ENCODE measurements at places on chromosomes 11 and 22. TPM values are rescaled to one million over a fixed set of nuclear protein-coding genes. Genes with fewer than 3 reads are reported as not detected.

BARX2 gene
- 0.51 TPM for polyA plus RNA-seq

APOBEC3C gene
- polyA plus RNA-seq, result 22.3 TPM

GSTT2B gene
- polyA plus RNA-seq, result 8.0 TPM

BTBD18 gene
- 0.48 TPM for polyA plus RNA-seq

RFPL2 gene
- polyA plus RNA-seq, result not detected

C22orf31 gene
- 1.1 TPM for polyA plus RNA-seq

SYT13 gene
- 3.9 TPM for polyA plus RNA-seq

SLC22A12 gene
- polyA plus RNA-seq, result not detected

RHOD gene
- polyA plus RNA-seq, result 9.6 TPM

CCDC34 gene
- polyA plus RNA-seq, result 23.4 TPM

MYRF gene
- 30.1 TPM for polyA plus RNA-seq

ANKRD42 gene
- polyA plus RNA-seq, result 17.2 TPM

DNA sequence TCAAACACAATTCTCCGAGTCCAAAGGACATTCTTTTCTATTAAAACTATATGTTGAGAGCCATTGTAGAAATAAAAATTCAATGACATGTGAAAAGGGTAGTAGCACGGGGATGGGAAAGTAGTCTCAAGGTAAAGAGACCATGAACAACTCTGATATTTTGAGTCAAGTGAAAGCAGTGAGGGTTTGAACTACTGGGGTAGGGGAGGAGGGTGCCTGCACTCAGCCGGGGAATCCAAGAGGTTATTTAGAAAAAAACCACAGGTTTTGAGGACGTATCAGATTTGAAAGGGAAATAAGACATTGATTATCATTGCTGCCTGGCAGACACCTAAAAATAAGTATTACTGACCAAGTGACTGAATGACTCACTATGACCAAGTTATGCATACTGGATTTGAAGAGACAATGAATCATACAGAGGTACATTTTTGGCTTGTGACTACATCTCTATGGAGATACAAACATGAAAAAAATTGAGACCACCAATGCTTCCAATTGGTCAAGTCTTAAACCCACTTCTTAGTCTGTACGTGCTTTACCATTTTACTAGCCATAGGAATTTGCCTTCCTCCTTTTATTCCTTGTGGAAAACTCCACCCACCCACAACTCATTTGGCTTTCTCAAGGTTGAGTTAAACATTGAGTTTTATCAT, 2.2 kb upstream of the OR52H1 start:
- DNase-seq, result no peak

DNA sequence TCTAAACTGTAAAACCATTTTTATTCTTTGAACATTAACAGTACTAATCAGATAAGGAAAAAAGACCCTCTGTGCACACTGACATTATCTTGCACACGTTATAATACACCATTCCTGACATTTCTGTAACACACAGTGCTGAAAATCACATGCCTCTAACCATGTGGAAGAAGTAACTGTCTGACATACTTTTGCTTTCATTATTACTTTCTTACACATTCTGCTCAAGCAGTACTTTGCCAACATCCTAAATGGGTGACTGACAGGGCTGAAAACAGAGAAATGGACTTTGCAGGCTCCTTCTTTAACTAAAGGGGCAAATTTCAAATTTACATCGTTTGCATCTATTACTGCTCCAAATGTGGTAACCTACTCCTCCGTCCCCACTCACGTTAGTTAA, 22.8 kb upstream of the TP53AIP1 start:
- DNase-seq, result no peak

DNA sequence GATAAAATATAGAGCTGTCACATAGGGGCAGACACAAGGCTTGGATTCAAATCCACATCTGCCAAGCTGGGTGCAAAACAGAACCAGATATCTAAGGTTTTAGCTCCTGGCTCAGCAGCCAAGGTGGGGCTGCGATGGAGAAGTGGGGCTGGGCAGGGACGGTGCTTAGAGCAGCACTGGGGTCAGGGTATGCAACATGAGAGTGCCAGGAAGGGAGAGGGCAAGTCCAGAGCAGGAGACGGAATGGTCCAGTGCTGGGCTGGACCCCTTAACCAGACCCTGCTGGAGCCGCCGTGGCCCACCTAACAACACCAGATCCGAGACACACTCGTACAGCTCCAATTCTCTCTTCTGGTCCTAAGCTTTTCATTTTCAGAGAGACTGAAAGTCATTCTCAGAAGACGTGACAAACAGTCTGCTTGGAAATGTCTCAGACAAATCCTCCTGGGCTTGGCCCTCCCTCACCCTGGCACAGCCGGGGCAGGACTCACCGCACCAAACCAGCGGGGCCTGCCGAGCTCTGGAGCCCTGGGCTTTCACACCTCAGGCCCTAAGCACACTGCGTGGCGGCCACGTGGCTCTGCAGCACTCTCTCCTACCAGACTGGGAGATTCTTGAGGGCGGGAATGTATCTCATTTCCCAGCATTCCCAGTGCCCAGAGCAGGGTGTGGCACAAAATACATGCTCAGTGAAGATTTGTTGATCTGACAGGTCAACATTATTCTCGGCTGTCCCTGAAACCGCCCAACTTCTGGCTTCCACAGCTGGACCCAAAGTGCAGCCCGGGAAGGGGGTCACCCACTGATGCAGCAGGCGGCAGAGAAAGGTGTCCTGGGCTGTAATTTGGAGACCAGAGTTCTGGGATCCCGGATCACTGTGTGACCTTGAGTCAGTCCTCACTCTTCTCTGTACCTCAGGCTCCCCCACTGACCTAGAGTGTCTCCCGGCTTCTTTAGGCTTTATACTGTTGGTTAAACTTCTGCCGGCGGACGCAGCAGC, 11.6 kb downstream of the LRRC32 start:
- DNase-seq, result no peak

GRCh38 chr11:10818594-10818993, 9.9 kb upstream of the EIF4G2 start:
- no peak for DNase-seq

GRCh38 chr22:38162881-38163843, 18.5 kb downstream of the PLA2G6 start:
- no peak for DNase-seq

- DNase-seq, result no peak
Measured at GRCh38 chr11:94954753-94955152, 18.6 kb downstream of the CWC15 start.

DNA sequence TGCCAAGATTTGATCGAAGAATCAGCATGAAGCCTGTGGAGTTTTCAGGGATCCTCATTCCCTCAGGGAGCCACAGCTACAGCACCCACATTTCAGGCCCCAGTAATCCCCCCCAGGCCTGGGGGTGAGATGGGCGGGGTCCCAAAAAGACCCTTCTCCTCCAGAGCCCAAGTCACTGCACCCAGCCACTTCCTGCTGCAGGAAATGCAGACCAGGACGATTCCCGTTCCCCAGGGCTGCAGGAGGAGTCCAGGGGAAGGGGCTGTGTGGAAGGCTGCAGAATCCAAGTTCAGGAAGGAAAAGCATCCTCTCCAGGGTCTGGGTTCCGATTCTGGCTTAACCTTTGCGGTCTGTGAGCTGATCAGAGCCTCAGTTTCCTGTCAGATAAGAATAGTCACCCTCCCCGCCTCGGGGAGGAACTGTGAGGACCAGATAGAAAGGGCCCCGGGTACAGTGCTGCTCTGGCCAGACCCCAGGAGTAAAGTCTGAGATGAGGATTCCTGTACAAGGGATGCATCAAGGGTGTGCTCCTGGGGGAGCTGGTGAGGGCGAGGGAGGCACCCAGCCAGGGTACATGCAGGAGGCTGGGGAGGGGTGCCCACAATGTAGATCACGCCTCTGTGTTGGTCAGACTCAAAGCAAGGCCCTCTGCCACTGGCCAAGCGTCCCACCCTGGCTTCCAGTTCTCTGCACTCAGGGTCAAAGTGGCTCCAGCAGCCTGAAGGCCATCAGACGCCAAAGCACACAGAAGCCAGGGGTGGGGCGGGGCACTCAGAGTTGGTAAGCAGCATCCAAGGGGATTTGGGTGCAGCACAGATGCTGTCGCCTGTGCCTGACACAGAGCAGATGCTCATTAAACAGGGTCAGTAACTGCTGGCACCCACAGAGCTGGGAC, 30.1 kb upstream of the TP53I11 start:
- DNase-seq, result no peak

GRCh38 chr11:119179983-119180382, 5.3 kb upstream of the NHERF4 start:
- DNase-seq, result no peak

DNA sequence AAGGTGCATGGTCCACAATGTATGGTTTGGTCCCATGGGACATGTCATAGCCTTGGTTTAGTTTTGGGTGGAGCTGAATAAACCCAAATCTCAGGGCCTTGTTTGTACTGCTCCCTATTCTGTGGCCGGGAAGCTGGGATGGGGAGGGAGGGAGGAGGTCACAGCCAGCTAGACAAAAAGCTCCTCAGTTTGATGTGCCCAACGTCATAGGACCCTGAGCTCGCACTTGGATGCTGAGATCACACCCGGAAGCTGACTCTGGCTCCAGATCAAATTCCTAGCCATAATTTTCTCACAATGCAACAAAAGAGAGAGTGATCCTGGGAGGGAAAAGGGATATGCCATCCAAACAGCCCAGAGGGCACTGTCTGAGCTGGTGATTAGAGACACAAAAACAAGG, 1.5 kb downstream of the HSPB2 start:
- no peak for DNase-seq

DNA sequence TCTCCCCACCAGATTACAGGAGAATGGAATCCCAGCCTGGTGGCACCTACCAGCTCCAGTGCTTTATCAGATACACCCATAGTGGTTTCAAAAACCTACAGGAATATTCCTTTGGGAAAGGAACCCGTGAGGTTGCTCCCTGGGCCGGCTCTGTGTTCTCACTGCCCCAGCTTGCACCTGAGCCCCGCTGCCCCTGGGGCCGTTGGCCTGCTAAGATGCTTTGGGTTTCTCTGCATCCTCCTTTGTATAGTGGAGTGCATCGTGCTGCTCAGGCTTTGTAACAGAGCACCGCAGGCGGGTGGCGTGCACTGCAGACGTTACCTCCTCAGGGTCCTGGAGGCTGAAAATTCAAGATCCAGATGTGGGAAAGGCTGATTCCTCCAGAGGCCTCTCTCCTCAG, 414.1 kb downstream of the BRD1 start:
- no peak for DNase-seq

- no peak for DNase-seq
Measured at GRCh38 chr11:78946945-78947902, 372.6 kb upstream of the NARS2 start.

DNA sequence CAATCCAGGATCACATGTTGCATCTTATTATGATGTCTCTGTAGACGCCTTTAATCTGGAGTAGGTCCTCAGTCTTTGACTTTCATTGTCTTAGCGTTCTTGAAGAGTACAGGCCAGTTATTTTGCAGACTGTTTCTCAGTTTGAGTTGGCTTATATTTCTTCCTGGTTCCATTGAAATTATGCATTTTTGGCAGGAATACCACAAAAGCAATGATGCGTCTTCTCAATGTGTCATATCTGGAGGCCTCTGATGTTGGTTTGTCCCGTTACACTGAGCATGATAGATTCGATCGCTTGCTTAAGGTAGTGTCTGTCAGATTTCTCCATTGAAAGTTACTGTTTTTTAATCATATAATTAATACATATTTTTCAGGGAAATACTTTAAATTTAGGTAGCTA, 30.6 kb downstream of the TECTA start:
- no peak for DNase-seq

DNA sequence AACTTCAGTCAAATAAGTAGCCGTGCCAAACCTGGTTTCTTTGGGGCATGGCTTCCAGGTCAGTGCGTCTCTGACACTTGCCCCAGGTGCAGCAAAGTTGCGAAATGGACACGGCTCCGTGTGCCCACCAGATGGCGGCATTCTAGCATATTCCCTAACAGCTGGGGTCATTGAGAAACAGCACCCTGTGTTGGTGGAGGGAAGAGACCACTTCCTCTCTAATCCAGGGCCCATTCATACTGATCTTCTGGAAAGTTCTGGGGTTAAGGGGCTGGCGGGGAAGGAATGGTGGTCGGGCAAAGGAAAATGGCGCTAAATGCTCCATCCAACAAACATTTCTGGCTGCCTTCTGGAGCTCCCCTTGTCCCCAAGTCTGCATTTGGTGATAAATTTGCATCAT, 141.2 kb upstream of the TIMP3 start:
- DNase-seq, result no peak
